Cortex of kidney (tissue), 1 donor: ENCODE measurements at places on chromosomes 6 and 20.

- no peak for DNase-seq
Measured at GRCh38 chr6:6764764-6765434, 176.4 kb downstream of the LY86 start.

GRCh38 chr6:169266746-169267591 lies 13.3 kb upstream of the THBS2 start:
- DNase-seq, result no peak

DNA sequence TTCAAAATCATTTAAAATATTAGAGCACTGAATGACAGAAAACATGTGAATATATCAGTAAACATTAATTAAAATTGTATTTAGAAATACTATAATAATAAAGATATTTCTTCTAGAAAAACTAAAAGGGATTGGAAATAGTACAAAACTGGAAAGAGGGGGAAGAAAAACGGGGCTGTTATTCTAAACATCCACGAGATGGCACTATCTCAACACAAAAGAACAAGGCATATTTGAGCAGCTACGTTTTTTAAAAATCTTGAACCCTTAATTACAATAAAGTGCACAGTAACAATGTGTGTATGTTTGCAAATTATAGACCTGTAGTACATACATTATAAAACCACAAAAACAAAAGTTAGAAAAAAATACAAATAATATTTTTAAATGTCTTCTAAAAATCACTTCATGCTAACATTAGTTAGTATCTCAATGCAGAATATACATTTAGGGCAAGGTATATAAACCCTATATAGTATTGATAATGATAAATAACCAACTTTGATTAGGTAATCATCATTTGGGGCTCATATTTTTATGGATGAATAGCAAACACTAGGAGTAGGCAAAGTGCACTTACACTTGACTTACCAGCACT lies 42.5 kb upstream of the PNISR start:
- no peak for DNase-seq

GRCh38 chr20:8155812-8156211 lies 23.7 kb downstream of the PLCB1 start:
- no peak for DNase-seq

GRCh38 chr6:16333580-16333979 lies 95.2 kb downstream of the GMPR start:
- no peak for DNase-seq

DNA sequence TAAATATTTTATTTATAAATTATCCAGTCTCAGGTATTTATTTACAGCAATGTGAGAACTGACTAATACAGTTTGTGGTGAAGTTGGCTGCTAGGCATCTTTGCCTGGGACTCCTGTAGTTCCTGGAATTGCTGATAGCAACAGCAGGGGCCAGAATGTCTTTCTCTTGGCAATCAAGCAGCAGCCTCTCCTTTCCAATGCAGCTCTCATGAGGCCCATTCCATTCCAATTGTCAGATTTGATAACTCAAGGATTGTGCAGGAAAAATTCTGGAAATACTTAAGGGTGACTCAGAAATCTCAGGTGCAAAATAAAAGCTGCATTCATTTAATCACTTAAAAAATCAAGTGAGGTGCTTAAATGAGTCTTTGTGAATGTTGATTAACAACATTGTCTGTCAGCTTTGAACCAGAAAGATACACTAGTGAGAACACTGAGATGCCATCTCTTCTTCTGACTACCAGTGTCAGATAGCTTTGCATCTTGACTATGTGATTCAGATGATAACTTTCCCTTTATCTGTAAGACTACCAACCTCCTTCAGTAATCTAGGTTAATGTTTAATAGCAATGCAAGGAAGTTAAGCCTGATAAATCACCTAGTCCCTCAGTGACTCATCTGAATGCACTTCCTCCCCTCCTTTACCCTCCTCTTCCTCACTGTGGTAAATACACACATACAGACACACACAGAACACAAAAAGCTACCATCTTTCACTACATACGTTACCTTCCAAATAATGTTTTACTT lies 32.1 kb upstream of the COL21A1 start:
- no peak for DNase-seq

DNA sequence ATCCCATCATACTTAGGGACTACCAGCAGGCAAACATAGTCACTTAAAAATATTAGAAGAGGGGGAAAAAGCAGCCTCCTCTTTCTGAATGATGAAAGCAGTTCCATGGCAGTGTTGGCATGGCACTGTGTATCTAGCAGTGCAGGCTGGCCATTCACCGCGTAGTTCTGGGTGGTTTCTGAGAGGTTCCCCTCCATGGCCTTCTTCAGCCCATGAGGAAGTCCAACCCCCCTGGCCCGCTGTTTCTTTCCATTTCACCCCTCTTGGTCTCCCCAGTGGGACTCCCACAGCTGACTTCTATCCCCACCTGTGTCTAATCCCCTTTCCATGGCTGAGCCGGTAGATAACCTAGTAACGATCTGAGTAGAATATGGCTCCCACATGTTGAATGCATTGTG lies 17.0 kb downstream of the PPARD start:
- no peak for DNase-seq

- no peak for DNase-seq
Measured at GRCh38 chr6:39086294-39086693, 28.7 kb downstream of the SAYSD1 start.

- DNase-seq, result no peak
Measured at GRCh38 chr20:46361381-46361780, 45.0 kb downstream of the ELMO2 start.

GRCh38 chr6:40925341-40925740 lies 113.7 kb downstream of the UNC5CL start:
- no peak for DNase-seq

- DNase-seq, result no peak
Measured at GRCh38 chr6:154425034-154425433, 68.4 kb upstream of the IPCEF1 start.

DNA sequence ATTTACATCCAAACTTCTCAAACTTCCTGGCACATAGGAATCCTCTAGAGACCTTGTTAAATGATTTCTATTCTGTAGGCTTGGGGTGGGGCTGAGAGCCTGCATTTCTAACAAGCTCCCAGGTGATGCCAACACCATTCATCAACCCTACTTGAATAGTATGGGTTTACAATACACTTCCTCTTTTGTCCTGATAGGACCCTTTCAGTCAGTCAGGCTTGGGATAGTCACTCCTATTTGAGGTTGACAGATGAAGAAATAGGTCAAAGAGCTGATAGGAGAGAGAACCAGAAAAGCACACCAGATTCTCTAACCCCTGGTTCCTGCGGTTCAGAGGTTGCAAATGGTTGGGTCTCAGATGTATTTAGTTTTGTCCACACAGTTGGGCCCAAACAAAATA lies 273.4 kb downstream of the TSHZ2 start:
- DNase-seq, result no peak

GRCh38 chr6:99894815-99895214 lies 99.2 kb downstream of the MCHR2 start:
- no peak for DNase-seq

DNA sequence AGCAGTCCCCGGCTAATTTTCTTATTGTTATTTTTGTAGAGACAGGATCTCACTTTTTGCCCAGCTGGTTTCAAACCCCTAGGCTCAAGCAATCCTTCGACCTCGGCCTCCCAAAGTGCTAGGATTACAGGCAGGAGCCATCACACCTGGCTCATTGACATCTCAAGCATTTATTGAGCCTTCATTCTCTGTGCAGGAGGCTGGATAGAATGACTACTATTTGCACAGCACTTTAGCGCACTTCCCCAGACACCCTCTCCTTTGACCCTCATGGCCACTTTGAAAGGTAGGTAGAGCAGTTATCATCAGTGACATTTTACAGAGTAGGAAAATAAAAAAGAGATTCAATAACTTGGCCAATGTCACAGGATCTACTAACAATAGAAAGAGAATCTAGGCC lies 124.0 kb upstream of the STXBP5 start:
- DNase-seq, result no peak

DNA sequence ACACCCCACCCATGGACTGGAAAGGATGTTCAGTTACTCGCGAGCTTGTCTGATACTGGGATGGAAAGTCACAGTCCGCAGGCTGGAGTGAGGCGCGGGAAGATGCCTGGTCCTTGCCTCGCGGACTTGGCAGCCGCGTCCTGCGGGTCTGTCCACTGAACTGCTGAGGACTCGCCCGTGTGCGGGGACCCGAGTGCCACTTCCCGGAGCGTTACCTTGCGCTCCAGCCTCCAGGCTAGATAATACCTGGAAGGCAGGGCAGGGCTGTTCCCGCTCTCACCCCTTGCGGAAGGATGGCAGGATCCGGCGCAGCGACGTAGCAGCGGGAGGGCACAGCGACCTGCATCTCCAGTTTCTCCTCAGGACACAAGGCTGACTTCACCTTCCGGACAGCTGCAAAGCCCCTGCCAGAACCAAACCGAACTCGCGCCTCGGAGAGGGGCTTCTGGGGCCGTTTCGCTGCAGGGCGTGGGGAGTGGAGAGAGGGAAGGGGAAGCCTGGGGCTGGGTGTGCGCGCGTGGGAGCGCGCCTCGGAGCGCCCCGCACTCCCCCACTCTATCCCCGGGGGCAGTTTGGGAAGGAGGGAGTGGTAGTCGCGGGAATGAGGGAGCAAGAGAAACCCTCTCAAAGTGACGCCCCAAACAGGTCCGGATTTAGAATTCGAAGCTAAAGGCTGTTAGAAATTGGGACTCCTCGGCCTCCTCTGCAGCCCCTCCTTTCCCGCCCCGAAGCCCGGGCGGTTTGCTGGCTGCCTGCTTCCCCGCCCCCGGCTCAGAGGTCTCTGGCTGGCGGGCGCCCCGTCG lies at the start of gene KCNQ5:
Gene KCNQ5, plus strand, starts transcription at position 774 of the 803 bp plus-strand sequence.
- DNase-seq, result no peak

DNA sequence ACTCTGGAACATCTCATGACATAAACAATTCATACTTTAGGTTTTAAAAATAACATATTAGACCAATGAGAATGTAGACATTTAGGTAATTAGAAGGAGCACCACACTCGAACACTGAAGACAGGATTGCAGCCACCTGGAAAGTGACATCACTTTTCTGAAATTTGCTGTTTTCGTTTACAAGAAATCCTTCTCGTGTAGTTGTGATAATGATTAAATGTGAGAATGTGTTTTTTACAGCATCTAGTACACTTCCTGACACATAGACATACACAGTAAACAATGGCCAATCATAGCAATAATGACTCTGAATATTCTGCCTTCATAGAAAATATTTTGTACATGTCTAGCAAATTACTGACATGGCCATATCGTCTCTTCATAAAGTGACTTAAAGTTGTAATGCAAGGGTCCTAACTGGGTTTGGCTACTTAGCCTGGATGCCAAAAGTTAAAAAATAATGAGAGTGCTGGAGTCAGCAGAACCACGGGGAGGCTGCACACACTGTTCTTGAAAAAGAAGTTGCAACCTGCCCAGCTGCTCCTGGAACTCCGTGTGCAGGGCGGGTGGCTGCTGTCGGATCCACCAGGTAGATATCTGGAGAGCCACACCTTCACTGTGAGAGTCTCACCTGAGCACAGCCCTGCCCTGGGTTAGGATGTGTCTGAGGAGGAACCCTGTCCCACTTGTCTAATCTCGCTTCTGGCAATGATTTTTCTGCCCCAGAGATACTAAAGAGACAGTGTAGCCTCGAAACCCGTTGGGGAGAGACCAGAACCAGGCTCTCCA lies 212.9 kb downstream of the QKI start:
- no peak for DNase-seq

GRCh38 chr20:59560588-59561227 lies 43.6 kb upstream of the PHACTR3 start:
- DNase-seq, result no peak

DNA sequence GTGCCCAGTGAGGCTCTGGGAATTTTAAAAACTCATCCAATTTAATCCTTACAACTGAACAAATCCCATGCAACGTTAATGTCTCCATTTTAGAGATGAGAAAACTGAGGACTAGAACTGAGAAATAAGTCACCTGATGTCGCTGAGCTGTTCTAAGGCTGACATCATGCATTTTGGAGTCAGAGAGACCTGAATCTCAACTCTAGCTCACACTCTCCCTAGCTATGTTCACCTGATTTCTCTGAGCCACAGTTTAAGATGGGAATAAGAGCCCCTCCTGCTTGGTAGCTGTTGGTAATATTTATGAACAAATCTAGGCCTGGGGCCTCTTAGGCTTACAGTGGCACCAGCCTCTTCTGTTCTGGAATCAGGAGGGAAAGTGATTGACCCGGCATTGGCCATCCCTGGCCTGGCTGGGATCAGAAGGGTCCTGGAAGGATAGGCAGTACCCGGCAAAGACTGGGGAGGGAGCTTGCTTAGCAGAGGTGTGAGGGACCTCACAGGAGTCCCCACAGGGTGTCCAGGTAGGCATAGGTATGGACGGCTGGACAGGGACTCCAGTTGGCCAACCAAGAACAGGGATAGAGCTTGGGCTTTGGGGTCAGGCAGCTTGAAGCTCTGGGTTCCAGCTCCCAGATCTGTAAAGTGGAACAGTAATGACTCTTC lies 18.8 kb upstream of the CSNK2A1 start:
- DNase-seq, result no peak

GRCh38 chr20:40632346-40632976 lies 56.6 kb downstream of the MAFB start:
- no peak for DNase-seq

- no peak for DNase-seq
Measured at GRCh38 chr6:138278326-138278725, 60.0 kb upstream of the PBOV1 start.
